ENCODE measurements at places on chromosomes 12 and 14. TPM values are rescaled to one million over a fixed set of nuclear protein-coding genes. Genes with fewer than 3 reads are reported as not detected.

- DNase-seq = no peak
Observed at GRCh38 chr12:53431187-53431586, 7.5 kb downstream of the AMHR2 start.

DNA sequence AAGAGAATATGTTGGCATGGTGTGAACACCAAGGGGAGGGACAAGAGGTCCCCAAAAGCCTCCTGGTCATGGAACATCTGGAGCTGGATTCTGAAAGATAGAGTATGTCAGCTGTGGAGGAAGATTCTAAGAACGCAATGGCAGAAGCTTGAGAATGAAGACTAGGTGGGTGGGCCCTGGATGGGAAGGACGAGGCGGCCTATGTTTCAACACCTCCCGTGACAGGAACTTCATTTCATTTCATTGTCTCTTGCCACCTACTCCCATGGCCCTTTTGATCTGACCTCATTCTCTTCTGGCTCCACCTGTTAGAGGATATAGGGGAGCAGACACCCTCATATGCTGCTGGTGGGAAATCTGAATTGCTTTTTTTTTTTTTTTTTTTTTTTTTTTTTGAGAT lies 3.3 kb downstream of the UNG start:
- no peak for DNase-seq

- no peak for DNase-seq
Observed at GRCh38 chr14:88352698-88353097, 29.6 kb upstream of the KCNK10 start.

GRCh38 chr14:34199585-34199984 lies 248.7 kb upstream of the EGLN3 start:
- DNase-seq = no peak

GRCh38 chr12:90226211-90226610 lies 517.6 kb upstream of the ATP2B1 start:
- no peak for DNase-seq

DNA sequence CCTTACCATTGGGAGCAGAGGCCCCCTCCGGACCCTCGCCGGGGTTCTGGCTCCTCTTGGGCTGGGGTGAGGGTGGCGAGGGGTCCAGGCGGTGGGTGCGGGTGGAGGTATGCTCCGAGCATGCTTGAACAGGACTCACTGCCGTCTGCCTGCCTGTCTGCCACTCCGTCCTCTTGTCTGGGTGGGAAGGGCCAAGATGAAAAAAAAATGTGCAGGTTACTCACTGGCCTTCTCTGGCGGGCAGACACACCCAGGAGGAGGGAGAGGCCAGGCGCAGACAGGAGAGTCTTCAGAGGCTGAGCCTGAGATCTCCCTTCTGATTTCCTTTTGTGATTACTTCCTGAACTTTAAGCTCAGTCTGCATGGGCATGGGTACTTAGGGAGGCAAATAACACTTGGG lies 76.1 kb downstream of the STON2 start:
- DNase-seq = no peak

GRCh38 chr12:30794591-30795409 lies 40.0 kb upstream of the CAPRIN2 start:
- no peak for DNase-seq

DNA sequence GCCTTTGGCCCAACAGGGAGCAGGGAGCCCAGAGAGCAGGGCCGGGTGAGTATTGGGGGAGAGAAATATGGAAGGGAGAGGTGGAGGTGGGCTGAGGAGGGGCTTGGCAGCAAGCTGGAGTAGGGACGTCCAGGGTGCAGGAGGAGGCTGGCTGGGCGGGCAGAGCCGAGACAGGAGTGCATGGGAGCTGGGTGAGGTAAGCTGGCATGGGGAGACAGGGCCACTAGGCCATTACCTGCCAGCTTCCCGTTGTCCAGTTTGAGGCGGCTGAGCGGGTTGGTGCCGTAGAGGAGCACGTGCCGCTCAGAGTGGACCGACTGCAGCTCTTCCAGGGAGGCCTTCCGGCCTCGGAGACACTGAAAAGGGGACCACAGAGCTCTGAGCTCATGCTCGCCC lies 18.3 kb downstream of the SLC48A1 start:
- no peak for DNase-seq

DNA sequence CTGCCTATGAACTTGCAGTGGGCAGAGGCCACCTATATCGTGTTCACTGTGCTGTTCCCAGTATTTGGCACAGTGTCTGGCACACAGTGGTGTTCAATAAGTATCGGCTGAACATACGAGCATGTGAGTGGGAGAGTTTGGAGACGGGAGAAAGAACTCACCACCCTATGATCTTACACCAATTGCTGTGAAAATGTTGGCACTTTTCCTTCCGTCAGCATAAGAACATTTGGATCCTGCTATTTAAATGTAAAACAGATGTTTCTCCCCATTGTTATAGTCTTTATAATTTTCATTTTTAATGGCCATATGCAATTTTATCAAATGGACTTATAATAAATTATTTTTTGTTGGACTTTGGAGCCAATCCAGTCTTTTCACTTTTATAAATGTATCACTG lies 144.4 kb downstream of the EFCAB11 start:
- no peak for DNase-seq

- peak; percentile 85 for DNase-seq
Observed at GRCh38 chr14:33792720-33793368, 158.0 kb downstream of the EGLN3 start.

DNA sequence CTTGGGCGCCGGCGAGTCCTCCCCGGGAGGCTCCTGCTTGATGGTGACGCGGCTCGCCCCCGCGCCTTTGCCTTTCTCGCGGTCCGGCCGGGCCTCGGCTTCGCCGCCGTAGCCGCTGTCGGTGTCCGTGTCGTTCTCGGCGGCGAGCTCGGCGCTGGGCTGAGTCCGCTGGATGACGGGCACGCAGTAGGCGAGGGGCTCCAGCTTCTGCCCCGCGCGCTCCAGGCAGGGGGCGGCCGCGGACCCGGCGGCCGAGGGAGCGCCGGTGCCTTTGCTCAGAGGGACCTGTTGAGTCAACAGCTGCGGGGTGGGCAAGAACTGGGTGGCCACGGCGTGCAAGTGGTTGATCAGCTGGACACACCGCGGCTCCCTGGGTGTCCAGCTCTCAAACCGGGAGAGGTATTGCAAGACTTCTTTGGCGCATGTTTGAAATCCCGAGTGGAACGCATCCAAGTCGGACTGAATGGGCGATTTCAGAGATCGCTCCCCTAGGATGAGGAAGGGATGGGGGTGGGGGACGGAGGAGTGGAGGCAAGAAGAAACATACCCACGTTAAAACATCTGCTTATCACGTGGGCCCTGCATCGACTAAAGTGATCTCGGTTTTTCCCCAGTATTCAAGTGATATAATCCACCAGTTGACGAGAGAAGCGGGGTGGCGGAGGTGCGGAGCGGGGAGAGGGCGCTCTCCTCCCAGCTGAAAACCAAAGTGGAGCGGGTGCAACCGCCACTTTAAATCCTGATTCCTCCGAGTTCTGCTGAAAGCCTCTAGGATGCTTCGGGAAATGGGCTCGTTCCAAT lies 2.0 kb downstream of the BHLHE41 start:
- peak; percentile 42 for DNase-seq

GRCh38 chr14:92734618-92735017 lies 13.8 kb downstream of the LGMN start:
- no peak for DNase-seq

GRCh38 chr14:53260286-53260685 lies 107.2 kb upstream of the DDHD1 start:
- DNase-seq = no peak

GRCh38 chr12:1099158-1099557 lies 108.1 kb downstream of the ERC1 start:
- DNase-seq = no peak

GRCh38 chr12:104295954-104296353 lies 7.6 kb upstream of the EID3 start:
- no peak for DNase-seq

DNA sequence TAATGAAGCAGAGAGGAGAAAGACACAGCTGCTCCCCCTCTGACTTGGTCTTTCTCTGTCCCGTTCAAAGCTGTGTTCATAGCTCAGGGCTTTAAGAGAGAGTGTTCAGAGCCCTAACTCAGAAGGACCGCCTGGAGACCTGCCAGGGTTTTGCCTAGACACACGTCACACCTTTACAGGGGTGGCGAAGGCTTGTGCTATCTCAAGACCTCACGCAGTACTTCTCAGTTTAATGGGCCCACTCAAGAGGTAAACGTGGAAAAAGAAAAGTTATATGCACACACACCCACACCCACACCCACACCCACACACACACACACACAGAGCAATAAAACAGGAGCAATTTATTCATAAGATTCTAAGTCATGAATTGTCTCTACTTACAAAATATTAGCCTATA lies 374.3 kb downstream of the C12orf75 start:
- no peak for DNase-seq

GRCh38 chr12:28814246-28814645 lies 334.8 kb upstream of the FAR2 start:
- no peak for DNase-seq

NGB gene
- not detected for polyA plus RNA-seq

RHEBL1 gene
- polyA plus RNA-seq = 2.0 TPM

LPAR5 gene
- 1.5 TPM for polyA plus RNA-seq

C1QL4 gene
- 2.0 TPM for polyA plus RNA-seq

AKAP3 gene
- polyA plus RNA-seq = 6.2 TPM

KRT78 gene
- not detected for polyA plus RNA-seq

PLEKHA5 gene
- polyA plus RNA-seq = 86.7 TPM

All from renal pelvis (tissue), 12 donors.